ENCODE measurements at places on chromosomes 7 and 10.
A peak's percentile ranks its signal among the peaks of the same experiment; 100 is the strongest.

DNA sequence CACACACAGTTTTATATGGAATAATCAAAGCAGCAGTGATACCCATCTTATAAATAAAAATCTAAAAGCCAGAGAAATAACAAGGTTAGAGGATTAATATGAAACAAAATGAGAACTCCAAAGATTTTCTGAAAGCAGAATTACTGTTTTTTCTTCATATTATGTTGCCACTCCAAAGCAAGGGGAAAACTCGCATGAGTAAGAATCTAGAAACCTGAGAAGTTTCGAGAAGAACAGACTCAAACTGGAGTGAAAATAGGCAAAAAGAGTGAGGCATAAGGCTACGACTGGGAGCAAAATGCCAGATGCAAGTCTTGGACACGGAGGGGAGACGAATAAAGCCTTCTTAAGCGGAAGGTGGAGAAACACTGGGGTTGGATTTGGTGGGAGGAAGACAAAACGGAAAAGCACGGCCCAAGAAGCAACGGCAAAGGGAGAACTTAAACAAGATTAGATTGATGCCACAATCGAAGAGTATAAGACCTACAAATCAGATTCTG, 923 bp downstream of the TNPO3 start:
- no peak for DNase-seq

DNA sequence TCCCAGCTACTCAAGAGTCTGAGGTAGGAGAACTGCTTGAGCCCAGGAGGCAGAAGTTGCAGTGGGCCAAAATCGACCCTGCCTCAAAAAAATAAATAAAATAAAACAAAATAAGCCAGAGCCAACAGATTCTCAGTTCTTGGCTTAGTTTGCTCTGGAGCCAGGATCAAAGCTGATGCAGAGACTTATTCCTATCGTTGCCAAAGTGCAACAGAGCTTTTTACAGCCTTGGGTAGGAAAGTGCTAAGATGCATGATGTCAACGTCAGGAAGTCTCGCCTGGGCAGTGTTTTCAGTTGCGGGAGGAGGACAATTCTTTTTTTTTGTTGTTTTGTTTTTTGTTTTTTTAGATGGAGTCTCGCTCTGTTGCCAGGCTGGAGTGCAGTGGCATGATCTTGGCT, 43.8 kb upstream of the CYTH3 start:
- DNase-seq = no peak

DNA sequence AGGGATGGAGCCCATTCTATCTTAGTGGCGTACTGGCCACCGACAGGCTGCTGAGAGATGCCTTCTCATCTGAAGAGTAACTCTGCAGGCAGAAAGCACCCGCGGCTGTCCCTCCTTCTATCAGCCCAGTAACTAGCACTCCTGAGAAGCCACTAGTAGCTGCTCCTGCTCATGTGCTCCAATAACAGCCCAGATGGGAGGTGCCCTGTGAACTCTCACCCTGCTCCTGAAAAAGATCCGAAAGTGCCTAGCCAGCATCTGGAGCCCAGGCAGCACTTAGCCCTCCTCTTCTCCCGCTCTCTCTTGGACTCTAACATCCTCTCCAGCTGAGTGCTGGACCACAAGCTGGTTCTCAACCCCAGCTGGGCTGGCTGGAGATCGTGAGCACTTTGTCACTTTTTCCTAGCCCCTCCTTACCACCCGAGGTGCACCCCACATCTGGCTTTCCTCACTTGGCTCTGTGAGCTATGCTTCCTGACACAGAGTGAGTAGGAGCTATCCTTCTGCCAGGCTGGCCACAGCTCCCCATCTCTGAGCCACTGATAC, 239.2 kb downstream of the GRID1 start:
- no peak for DNase-seq

- DNase-seq = peak; percentile 0
Observed at GRCh38 chr10:131162866-131163843, 148.4 kb downstream of the TCERG1L start.

- DNase-seq = no peak
Observed at GRCh38 chr7:143393267-143394041, 12.3 kb downstream of the ZYX start.

GRCh38 chr10:50621968-50622705, 1.6 kb downstream of the SGMS1 start:
- DNase-seq = peak; percentile 59

GRCh38 chr10:130301021-130301892, 165.1 kb downstream of the GLRX3 start:
- DNase-seq = no peak

- peak; percentile 54 for DNase-seq
Observed at GRCh38 chr7:74656441-74656836, 1.1 kb upstream of the GTF2I start.

GRCh38 chr7:117273325-117273724, 49.5 kb downstream of the WNT2 start:
- DNase-seq = no peak

DNA sequence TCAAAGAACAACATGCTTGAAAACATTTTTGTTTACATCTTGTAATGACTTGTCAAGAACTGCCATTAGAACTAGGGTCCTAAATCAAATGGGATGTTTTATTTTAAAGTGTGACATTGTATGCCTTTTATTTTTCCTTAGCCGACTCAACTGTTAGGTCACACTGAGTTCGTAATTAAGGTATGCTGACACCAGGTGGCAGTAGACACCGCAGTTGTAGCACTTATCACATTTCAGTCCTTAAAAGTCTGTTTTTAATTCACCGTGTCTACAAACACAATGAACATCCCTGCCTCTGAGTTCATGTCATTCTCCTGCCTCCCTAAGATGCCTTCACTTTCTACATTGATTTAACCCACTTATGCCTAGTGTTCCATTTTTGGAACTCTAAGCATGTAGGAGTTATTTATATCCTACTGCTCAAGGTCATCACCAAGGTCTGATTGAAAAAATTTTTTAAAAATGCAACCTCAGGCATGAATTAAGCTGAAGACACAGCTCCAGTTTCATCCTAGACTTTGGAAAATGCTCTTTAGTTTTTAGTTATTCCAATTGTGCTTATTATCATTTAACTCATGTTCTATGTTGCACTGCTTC, 186.1 kb downstream of the BMPER start:
- DNase-seq = no peak

DNA sequence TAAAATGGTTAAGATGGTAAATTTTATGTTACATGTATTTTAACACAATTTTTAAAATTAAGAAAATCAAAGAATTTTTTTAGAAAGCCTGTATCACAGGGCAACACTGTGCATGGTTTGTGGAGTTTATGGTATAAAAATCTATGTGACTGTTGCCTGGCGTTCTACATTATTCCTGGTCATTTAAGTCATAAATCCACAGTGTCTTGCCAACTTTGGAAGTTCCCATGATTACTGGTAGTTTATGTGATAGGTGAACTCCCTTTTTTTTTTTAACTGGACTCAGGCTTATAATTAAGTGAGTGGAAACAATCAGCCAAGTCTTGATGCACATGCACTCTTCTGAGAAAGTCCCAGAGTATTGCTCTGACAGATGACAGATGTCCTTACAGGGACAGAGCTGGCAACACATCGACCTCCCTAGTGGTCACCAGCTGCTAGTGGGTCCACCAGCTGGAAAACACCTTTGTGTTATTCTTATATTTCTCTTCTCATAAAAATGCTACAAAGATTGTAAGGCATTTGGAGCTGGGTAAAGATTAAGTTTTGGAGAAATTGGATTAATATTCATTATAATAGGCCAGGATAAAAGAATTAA, 8.8 kb upstream of the STN1 start:
- DNase-seq = no peak

- peak; percentile 6 for DNase-seq
Observed at GRCh38 chr10:29559996-29560395, 74.8 kb downstream of the SVIL start.

GRCh38 chr10:42809676-42810075, 27.1 kb downstream of the BMS1 start:
- DNase-seq = no peak

- DNase-seq = no peak
Observed at GRCh38 chr10:125782616-125783015, 7.0 kb upstream of the MMP21 start.

GRCh38 chr10:88582806-88583583, at the start of gene RNLS:
RNLS (minus strand) TSS chr10:88583318.
- no peak for DNase-seq

DNA sequence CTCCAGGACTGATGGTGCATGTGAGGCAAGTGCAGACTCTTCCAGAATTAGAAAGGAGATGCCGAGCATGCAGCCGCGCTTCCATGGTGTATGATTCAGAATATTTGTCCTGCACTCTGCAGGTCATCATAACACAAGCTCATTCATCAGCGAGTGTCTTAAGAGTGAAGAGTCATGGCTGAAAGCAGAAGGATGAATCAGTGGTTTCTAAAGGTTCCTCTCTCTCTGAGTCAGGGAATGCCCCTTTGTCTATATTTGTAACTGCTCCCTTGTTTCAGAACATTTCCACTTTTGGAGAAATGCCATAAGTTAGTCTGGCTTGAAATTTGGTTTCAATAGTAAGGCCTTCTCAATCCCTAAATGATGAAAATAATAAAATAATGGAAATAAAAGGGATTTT, 52.3 kb downstream of the HECW1 start:
- no peak for DNase-seq

DNA sequence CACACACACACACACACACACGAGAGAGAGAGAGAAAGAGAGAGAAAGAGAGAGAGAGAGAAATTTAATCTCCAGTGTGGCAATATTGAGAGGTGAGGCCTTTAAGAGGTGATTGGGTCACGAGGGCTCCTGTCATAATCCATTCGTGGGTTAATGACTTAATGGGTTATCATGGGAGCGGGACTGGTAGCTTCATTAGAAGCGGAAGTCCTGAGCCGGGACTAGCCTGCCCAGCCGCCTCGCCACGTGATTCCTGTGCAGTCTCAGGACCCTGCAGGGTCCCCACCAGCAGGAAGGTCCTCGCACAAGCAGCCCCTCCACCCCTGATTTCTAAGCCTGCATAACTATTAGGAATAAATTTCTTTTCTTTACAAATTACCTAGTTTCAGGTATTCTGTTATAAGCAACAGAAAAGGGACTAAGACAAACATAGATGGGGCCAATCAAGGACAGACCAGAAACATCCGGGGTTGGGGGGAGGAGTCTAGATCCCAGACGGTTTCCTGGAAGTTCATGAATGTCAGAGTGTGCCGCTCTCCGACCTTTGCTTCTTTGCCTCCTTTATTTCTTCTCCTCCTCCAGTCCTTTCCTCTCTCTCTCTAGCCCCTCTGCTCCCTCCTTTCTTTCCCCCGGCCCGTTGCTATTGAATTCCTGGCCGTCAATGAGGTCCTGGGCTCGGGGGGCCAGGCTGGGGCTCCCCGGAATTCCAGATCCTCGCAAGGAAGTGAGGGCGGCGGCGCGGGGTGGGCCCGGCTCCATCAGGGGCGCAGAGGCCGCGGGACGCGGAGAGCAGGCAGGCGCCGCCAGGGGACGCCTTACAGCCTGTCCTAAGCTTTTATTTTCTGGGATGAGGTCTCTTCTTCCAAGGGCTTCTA, 146.8 kb downstream of the CYP26A1 start:
- DNase-seq = no peak

- peak; percentile 68 for DNase-seq
Observed at GRCh38 chr7:88243345-88243909, 23.6 kb upstream of the SRI start.

- DNase-seq = peak; percentile 11
Observed at GRCh38 chr7:143362131-143363015, at the start of gene FAM131B. FAM131B (minus strand) TSS chr7:143362713; CDS start chr7:143362603, 110 bp downstream.

GRCh38 chr7:5420067-5420880, 3.4 kb downstream of the TNRC18 start:
- DNase-seq = no peak

DNA sequence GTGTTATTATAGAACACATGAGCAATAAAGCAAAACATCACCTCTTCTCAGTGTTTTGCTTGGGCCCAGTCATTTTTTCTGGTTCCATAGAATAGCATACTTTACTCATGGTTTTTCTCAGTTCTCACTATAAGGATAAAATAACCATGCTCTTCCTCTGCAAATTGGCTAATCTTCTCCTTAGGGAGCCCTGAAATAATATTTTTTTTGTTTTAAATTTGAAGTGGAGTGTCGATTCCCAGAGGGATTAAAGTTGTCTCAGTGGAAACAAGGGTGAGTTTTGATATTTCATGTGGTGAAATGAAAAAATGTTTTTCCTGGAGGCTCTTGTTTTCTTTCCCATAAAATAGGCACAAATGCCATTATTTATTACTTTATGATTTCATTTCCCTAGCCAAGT, 127.3 kb downstream of the NOC3L start:
- DNase-seq = no peak

DNA sequence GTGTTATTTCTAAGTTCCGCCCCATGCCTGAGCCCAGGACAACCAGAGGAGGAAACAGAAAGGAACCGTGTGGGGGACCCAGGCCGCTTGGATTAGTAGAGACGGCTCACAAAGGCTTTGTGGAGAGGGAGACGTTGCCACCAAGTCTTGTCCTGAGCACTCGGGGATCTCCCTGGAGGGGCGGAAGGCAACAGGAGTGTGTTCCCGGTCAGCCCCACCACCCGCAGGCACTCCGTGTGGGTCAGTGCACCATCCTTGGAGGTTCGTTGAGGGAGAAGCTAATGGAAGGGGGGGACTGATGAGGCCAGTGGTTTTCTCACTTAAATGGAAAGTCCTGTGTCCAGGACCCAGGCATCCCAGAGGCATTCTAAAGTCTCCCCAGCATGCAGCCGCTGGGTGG, 26.7 kb upstream of the EN2 start:
- DNase-seq = no peak

DNA sequence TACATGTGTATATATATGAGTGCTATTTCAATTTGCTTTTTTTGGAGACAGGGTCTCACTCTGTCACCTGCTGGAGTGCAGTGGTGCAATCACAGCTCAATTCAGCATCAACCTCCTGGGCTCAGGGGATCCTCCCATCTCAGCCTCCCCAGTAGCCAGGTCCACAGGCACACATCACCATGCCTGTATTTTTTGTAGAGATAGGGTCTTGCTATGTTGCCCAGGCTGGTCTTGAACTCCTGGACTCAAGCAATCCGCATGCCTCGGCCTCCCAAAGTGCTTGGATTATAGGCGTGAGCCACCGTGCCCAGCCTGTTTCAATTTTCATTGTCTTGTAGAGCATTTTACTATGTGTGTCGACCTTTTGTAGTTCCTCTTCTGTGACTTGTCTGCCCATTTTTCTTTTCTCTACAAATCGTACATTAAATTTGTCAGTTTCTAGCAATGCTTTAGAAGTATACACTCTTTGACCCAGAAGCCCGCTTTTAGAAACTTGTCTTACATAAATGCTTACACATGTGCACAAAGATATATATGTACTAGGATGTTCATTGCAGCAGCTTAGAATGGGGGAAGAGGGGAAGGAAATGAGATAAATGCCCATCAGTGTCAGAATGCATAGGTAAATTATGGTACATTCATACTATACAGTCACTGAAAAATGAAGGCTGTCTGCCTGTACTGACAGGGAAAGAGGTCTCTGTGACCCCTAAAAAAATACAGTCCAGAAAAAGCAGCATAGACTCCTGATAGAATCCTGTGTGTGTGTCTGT, 12.2 kb upstream of the RFC2 start:
- no peak for DNase-seq

DNA sequence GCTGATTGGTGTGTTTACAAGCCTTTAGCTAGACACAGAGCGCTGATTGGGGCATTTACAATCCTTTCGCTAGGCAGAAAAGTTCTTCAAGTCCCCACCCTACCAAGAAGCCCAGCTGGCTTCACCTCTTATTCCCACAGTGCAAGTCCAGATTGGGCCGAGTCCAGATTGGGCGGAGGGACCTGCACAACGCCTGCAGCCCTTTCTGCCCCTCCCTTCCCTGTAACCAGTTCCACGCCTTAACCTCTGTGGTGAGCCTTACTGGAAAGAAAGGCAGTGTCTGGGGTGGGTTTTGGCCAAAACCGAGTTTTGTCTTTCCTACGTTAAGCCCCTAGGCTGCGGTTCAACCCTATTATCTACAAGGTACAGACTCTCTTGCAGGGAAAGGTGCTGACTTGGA, 268.7 kb downstream of the ZEB1 start:
- no peak for DNase-seq

- DNase-seq = no peak
Observed at GRCh38 chr7:156783864-156784263, 109.1 kb downstream of the LMBR1 start.
